ENCODE measurements at places on chromosomes 4 and X.

- no peak for DNase-seq
Observed at GRCh38 chr4:4532371-4533154, 9.3 kb downstream of the STX18 start.

DNA sequence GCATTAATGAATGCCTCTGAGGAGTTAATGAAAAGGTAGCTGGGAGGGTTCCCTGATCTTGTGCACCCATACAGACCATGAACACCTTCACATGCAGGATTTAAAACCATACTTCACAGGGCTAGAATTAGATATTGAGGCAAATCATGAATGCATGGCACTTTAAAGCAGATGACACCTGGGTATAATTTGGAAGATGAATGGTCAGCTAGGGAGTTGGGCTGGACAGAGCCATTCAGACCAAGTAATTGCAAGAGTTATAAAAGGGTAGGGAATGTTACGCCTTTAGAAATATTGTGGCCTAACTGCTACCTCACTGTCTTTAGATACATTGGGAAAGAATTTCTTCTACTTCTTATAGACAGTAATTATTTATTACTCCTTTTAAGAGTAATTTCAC, 89.1 kb upstream of the ZNF827 start:
- no peak for DNase-seq

DNA sequence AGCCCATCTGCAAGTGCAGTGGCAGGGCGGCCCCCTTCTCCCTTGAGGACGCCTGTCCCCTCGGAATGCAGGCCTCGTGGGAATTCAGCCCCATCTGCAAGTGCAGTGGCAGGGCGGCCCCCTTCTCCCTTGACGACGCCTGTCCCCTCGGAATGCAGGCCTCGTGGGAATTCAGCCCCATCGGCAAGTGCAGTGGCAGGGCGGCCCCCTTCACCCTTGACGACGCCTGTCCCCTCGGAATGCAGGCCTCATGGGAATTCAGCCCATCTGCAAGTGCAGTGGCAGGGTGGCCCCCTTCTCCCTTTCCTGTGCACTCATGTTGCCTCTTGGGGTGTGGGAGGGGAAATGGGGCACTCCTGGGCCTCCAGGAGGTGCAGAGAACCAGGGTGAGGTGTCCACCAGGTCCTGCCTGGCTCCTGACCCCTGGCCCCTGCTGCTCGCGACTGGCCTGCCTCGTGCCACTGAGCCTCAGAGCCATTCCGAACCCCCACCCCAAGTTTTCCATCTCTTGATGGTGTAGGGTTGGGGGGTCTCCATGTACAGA, 6.8 kb upstream of the SLC26A1 start:
- DNase-seq = no peak

DNA sequence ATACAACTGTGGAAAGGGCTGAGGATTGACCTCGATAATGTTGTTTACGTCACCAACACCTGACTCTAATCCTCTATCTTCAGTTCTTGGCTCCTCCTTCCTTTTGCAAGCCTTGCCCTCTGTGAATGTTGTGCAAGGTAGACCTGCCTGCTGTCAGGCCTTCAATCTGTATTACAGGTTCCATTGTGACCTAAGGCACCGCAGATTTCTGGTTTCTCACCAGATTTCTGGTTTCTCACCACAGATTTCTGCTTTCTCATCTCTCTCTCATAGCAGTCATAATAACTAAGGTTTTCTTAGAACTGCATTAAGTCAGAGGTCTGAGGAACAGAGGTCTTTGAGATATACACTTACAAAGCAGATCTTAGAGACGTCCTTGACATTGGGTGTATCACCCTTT, 51.5 kb upstream of the ETNPPL start:
- DNase-seq = no peak

- no peak for DNase-seq
Observed at GRCh38 chr4:38752941-38753806, 29.6 kb downstream of the TLR10 start.

GRCh38 chrX:113906168-113906567, 677.7 kb upstream of the HTR2C start:
- no peak for DNase-seq

GRCh38 chr4:19675172-19675811, 576.4 kb upstream of the SLIT2 start:
- no peak for DNase-seq

DNA sequence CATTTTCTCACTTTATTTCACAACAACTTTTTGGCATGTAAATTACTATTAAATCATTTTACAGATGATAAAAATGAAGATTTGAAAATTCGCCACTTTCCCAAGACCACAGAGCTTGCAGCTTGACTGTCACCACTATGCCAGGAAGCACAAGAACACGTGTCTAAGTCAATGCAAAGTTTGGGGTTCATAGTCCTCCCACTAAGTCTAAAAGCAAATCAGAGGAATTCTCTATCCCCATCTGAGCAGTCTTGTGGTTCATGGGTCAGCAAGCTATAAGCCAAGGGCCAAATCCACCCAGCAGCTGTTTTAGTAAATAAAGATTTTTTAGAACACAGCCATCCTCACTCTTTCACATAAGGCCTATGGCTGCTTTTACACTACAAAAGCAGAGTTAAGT, 833.3 kb upstream of the INTU start:
- DNase-seq = no peak

Measured in stimulated activated CD4-positive, alpha-beta T cell treated with anti-CD3 and anti-CD28 coated beads, TNF-alpha, amount 100 ng/mL, for 24 hours (primary cell).